Activated naive CD4-positive, alpha-beta T cell (primary cell): ENCODE measurements at places on chromosomes 1 and 21.

GRCh38 chr1:163337631-163338030 lies 15.9 kb downstream of the NUF2 start:
- no peak for DNase-seq

DNA sequence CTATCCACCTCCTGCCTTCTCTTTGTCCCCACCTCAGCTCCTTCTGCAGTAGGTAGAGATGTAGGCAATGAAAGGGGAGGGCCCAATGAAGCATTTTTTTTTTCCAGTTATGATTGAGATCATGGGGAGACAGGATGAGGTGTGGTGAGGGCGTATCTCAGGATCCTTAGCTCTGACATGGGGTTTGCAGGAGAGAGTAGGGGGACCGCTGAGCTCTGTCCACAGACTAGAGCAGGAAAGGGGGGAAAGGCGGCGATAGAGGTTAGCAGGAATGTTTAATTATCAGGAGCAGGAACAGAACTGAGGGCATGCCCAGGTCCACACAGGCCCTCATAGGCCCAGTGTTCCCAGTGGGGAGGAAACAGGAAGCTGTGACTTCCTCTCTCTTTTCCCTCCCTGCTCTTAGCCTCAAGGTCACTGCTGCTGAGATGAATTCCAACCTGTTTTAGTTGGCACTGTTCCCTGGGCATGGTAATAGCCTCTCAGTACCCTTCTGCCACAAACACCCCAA lies 901 bp upstream of the RXFP4 start:
- DNase-seq = no peak

DNA sequence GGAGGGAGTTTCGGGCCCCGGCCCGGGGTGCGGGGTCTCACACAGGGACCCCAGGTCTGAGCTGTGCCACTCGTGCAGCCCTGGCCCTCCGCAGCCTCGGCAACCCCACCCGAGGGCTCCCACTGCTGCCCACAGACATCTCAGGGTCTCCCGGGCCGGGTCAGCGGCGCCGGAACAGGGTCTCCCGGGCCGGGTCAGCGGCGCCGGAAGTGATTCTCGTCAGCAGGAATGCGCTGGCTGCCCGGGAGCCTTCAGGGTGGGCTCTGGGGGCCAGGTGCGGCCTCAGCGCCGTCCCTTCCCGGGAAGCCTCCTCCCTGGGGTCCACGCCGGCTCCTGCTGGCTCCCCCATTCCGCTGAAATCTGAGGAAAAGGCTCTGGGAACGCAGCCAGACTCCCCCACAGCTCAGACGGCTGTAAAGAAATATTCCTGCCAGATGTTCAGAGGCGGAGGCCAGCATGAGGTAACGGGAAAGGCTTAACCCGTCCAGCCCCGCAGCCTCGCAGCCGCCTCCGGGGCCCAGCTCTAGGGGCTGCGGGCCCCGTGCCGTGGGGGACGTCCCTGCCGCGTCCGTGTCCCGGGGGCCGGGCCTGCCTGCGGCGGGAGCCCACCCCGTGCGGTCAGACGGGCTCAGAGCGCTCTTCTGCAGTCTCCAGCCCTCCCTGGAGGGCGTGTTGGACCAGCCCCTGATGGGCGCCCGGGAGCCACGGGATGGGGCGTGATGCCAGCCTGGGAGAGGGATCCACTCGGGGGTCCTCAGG lies 8.7 kb upstream of the COL6A1 start:
- DNase-seq = no peak

- DNase-seq = no peak
Measured at GRCh38 chr1:31577515-31578192, 1.3 kb downstream of the TINAGL1 start.

- DNase-seq = no peak
Measured at GRCh38 chr21:39318091-39318959, 4.9 kb upstream of the BRWD1 start.

DNA sequence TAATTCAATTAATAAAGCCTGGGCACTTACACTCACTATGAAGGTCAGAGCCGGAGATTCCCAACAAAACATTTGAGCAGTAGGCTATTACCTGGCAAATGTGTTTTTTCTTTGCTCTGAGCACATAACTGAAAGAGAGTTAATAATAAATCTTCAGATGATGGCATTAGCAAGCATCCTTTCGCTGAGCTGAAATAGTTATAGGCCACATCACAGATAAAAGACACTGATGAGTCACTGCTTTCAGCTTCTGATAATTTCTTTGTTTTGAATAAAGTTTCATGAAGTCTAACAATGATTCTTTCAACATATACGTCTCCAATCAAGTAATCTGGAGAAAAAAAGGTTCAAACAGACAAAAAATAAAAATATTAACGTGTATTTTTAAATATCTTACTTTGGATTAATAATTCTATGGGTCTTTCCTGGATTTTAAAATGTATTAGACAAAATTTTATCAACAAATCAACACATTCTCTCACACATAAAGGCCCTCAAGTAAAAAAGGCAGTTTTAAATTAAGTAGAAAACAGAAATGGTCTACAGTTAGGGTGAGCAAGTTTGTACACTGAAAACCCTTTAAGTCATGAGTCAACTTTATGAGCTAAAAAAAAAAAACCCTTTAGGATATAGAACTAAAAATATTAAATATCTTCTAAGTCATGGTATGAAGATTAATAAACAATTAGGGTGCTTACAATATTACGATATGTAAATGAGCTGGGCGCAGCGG lies 33.1 kb downstream of the LTN1 start:
- no peak for DNase-seq
